Cerebellar nuclear complex (tissue), 1 donor: ENCODE measurements at places on chromosomes 1 and 21.

- DNase-seq: no peak
Observed at GRCh38 chr1:84632673-84633434, 57.4 kb downstream of the SSX2IP start.

DNA sequence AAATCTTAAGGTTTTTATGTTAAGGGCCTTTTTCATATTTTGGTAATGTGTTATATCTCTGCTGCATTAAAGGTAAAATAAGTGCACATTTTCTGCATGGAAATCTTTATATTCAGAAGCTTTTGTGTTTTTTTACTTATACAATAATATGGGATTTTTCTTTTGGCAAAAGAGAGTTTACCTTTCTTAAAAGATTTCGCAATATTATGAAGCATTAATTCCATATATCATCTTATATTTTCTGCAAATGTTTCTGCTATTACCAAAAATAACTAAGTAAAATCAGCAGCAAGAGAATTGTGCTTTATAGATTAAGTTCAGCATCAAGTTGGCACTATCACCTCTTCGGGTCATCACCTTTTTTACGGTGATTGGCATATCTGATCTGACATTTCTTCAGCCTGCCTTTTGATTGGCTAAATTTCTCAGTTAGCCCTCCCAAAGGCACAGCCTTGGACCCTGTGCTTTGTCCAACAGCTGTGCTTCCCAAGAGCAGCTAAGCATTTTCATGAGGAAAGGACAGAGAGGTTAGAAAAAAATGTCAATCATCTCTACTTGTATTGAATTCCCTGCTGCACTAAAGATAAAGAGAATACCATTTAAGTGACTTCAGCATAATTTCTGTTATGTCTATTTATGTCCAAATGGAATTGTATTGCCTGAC, 767.1 kb upstream of the PRMT6 start:
- no peak for DNase-seq

DNA sequence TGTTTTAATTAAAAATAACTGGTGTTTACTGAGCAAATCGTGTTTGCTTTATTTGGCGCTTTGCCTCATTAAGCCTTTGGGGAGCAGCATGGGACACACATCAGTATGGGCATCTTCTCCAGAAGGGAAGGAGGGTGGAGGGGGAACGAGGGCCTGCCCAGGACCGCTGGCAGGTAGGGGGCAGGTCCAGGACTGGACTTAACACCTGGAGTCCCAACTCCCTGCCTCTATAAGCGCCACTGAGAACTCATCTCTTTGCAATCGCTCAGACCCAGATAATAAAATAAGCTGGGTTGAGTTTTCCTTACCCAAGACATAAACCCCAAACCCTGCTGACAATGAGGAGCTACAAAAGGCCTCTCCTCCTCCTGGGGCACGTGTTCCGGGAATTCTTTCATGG, 15.1 kb downstream of the ABCG1 start:
- no peak for DNase-seq

DNA sequence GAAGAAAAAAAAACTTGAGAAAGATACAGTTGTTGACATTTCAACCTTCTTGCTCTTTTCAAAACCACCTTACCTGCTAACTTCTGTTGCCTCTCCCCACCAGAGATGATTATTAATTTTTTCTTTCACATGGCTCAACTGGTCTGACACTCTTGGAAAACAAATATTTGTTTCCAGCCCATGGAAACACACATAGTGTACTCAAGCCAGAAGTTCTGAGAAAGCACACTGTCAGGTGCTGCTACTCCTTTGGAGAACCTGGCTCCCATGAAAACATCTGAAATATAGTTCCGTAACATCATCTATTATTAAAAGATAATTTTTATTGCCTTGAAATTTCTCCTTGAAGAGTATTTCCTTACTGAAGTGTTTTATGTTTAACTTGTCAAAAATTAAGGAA, 145.0 kb upstream of the C1orf105 start:
- no peak for DNase-seq

DNA sequence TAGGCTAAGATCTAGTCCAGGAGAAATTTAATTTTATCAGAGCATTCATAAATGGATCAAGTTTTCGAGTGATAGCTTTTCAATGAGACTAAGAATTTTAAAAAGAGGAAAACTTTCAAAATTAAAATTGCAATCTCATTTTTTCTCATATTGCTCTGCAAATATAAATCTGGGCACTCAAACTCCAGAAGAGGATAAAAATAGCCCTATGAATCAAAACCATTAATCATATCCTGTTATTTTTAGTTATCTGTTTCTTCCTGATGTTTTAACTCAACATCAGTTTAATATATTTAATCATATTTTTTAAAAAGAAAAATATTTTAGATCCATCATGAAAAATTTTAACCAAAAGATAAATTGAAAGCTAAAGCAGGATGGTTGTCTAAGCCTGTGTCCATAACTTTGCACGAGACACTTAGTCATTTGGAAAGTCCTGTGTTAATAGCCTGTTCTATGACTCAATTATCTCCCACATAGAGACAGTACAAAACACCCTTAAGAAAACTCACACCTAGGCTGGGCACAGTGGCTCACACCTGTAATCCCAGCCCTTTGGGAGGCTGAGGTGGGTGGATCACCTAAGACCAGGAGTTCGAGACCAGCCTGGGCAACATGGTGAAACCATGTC, 17.1 kb upstream of the PRRC2C start:
- no peak for DNase-seq

DNA sequence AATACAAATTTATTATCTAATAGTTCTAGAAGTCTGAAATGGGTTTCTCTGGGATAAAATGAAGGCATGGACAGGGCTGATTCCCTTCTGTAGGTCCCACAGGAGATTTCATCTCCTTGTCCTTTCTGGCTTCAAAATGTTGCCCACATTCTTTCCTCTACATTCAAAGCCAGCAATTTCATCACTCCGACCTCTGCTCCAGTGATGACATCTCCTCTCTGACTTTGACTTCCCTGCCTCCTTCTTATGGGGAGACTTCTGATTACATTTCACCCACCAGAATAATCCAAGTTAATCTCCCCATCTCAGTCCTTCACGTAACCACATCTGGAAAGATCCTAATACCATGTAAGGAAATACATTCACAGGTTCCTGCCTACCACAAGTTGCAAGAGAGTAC, 358.0 kb upstream of the C1orf87 start:
- no peak for DNase-seq

GRCh38 chr1:58363585-58363984, 182.9 kb downstream of the OMA1 start:
- DNase-seq: no peak
